ENCODE measurements at places on chromosomes 2 and 18. TPM values are rescaled to one million over a fixed set of nuclear protein-coding genes. Genes with fewer than 3 reads are reported as not detected.

GRCh38 chr2:231418820-231419640 is 23.5 kb downstream of the B3GNT7 start:
- DNase-seq: no peak
- no peak overlapping the region for H3K27ac ChIP-seq
- H3K36me3 ChIP-seq: no peaks in the 10 kb centered on the region
- no peaks in the 10 kb centered on the region for H3K27me3 ChIP-seq
- H3K4me3 ChIP-seq: no peak overlapping the region

- no peaks in the 10 kb centered on the region for H3K4me1 ChIP-seq
- DNase-seq: no peak
- H3K27ac ChIP-seq: no peak overlapping the region
- no peak overlapping the region for H3K4me3 ChIP-seq
Observed at GRCh38 chr2:225597911-225598310, 198.4 kb downstream of the NYAP2 start.

GRCh38 chr2:82317012-82317411 is 2012.5 kb upstream of the LRRTM1 start:
- no peaks in the 10 kb centered on the region for H3K27me3 ChIP-seq
- no peak overlapping the region for H3K27ac ChIP-seq
- H3K36me3 ChIP-seq: no peaks in the 10 kb centered on the region
- no peak for DNase-seq
- H3K4me1 ChIP-seq: no peaks in the 10 kb centered on the region
- H3K4me3 ChIP-seq: no peak overlapping the region

DNA sequence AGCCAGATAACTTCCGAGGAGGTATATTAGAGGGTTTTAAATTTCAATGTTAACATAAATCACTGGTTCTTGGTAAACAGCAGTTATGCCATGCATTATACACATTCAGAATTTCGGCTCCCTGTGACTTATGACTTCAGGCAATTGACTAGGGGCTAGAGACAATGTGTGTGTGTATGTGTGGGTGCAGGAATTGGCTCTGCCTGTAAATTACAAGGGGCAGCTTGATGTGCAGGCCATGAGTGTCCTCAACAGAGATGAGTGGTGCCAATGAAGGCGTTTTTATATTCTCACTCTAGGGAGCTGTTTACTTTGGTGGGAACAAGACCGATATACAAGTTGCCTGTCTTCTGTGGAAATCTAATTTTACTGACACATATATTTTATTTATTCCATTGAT is 161.6 kb downstream of the CSRNP3 start:
- H3K27ac ChIP-seq: no peak overlapping the region
- H3K4me3 ChIP-seq: no peak overlapping the region
- peaks cover 3% of the 10 kb centered on the region for H3K4me1 ChIP-seq
- peaks cover 4% of the 10 kb centered on the region for H3K27me3 ChIP-seq

DNA sequence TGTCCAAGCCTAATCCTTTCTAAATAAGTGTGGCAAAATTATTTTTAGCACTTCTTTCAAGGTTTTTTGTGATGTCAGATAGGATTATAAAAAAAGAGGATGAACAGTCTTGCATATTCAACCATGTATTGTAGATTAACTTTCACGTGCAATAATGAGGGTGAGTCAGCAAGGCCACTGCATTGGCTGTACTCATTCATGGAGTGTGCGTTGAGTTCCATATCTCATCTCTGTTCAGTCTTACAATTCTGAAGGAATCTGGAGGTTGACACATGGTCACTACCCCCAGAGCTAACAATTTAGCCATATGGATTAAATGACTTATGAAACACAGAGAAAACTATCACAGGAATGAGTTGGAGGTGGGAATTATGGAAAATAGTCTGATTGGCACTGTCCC is 810.5 kb downstream of the SLC4A3 start:
- no peak for DNase-seq
- no peaks in the 10 kb centered on the region for H3K36me3 ChIP-seq
- H3K4me3 ChIP-seq: no peak overlapping the region
- no peaks in the 10 kb centered on the region for H3K27me3 ChIP-seq
- H3K27ac ChIP-seq: no peak overlapping the region
- no peaks in the 10 kb centered on the region for H3K4me1 ChIP-seq

OTOF gene
- polyA plus RNA-seq: 0.06 TPM

DNA sequence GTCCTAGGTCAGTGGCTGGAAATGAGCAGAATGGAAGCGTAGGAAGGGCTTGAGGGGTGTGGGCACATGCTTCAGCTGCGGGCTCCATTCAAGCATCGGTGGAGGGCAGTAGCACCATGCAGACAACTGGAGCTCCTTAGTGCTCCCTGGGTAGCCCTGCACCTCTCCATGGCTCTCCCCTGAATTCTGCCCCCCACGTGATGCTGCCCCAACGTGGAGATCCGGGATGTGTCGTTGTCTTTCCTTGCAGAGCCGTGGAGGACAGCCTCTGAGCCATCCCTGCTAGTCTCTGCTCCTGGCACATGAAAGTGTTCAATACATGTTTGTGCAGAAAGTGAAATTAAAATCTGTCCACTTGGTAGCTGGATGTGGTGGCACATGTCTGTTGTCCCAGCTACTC is 94.5 kb downstream of the SH3RF3 start:
- H3K36me3 ChIP-seq: no peaks in the 10 kb centered on the region
- H3K27ac ChIP-seq: no peak overlapping the region
- H3K4me3 ChIP-seq: no peak overlapping the region
- H3K4me1 ChIP-seq: no peaks in the 10 kb centered on the region
- DNase-seq: no peak

GRCh38 chr2:218834685-218835084 is 3.1 kb upstream of the PRKAG3 start:
- no peaks in the 10 kb centered on the region for H3K36me3 ChIP-seq
- peaks cover 17% of the 10 kb centered on the region for H3K4me1 ChIP-seq
- no peak overlapping the region for H3K4me3 ChIP-seq
- DNase-seq: no peak

DNA sequence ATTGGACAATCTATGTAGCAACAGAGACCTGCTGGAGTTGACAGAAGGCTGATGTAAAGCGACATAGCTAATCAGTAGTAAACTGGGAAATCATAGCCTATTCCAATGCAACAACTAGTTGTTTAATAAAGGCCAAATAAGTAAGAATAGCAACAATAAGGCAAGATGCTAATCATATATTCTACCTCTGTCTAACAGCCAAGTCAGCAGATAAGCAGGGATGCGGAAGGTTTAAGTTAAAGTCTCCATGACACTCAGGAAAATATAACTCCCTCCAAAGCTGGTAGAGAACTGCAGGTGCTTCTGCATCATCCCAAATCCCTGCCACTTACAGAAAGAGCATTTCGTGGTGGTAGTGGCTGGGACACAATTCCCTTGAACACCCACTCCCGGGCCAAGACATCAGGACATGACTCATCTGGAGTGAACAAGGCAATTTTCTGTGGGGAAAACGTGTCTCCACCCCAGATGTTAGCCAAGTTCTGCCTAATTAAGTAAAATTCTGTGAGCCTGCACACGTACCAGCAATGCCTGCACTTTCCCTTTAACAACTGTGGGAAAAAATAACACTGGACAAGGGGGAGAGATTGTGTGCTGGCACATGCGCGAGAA is 413.6 kb upstream of the ID2 start:
- no peak overlapping the region for H3K27ac ChIP-seq
- H3K27me3 ChIP-seq: no peaks in the 10 kb centered on the region
- H3K4me1 ChIP-seq: no peaks in the 10 kb centered on the region
- no peaks in the 10 kb centered on the region for H3K36me3 ChIP-seq
- H3K4me3 ChIP-seq: no peak overlapping the region

- no peaks in the 10 kb centered on the region for H3K27me3 ChIP-seq
- no peaks in the 10 kb centered on the region for H3K4me1 ChIP-seq
- H3K27ac ChIP-seq: no peak overlapping the region
- peaks cover 2% of the 10 kb centered on the region for H3K36me3 ChIP-seq
- no peak overlapping the region for H3K4me3 ChIP-seq
Observed at GRCh38 chr18:80124131-80124530, 15.1 kb downstream of the ADNP2 start.

RGPD3 gene
- 0.02 TPM for polyA plus RNA-seq

- H3K27me3 ChIP-seq: no peaks in the 10 kb centered on the region
- no peak overlapping the region for H3K27ac ChIP-seq
- DNase-seq: no peak
- no peaks in the 10 kb centered on the region for H3K36me3 ChIP-seq
- H3K4me3 ChIP-seq: no peak overlapping the region
- no peaks in the 10 kb centered on the region for H3K4me1 ChIP-seq
Observed at GRCh38 chr2:15874321-15874720, 66.0 kb upstream of the MYCN start.

PRSS56 gene
- polyA plus RNA-seq: not detected

DSC2 gene
- polyA plus RNA-seq: under 0.01 TPM

GRCh38 chr18:62030091-62030985 is 137.5 kb upstream of the RNF152 start:
- DNase-seq: no peak
- H3K4me1 ChIP-seq: peaks cover 2% of the 10 kb centered on the region
- no peak overlapping the region for H3K27ac ChIP-seq
- no peaks in the 10 kb centered on the region for H3K36me3 ChIP-seq
- H3K27me3 ChIP-seq: no peaks in the 10 kb centered on the region

DNA sequence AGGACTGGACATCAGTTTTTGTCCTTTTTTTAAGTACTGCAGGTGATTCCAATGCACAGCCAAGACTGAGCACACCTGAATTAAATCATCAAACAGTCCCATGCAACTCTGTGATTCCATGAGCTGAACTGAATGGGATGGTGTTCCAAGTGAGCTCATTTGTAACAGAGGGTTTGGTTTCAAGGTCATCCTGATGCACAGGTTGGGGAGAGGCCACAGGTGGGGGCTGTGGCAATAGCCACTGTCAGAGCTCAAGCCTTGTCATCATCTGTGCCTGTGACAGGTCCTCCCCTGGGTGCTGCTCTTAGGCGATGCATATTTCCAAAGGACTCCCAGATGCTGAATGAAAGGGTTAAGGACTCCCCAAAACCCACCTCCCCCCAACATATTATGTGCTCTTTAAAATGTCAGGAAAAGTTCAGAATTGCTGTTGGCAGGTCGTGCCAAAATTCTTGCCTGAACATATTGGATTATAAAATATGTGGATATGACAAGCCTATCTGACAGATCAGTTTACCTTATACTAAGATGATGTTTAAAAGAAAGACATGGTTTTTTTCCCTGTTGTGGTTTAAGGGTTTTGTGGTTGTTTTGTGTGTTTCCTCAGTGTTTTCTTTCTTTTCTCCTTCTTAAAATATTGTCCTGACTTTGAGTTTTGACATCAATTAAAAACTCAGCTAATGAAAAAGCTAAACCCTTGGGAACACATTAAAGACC is 263.5 kb upstream of the SIX2 start:
- H3K4me1 ChIP-seq: peaks cover 38% of the 10 kb centered on the region
- no peak overlapping the region for H3K4me3 ChIP-seq
- H3K36me3 ChIP-seq: no peaks in the 10 kb centered on the region

CKAP2L gene
- polyA plus RNA-seq: 3.4 TPM

DNA sequence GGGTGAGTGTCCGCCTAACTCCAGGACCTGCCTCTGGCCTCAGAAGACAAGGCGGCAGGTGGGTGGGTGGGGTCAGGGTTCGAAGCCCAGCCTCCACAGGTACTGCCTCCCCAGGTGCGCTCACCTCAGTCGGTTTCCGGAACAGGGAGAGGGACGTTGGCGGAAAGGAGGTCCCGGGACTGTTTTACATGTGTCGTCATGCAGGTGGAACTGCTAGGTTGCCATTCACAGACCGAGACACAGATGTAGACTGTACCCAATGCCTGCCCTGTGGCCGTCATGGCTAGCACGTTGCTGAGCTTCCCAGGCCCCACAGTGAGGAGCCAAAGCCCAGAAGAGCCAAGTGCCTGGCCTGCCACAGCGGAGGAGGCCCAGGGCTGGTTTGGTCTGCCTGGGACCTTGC is 284.0 kb upstream of the HS6ST1 start:
- H3K27ac ChIP-seq: no peak overlapping the region
- no peaks in the 10 kb centered on the region for H3K4me1 ChIP-seq
- no peaks in the 10 kb centered on the region for H3K27me3 ChIP-seq
- H3K4me3 ChIP-seq: no peak overlapping the region
- DNase-seq: no peak

DNA sequence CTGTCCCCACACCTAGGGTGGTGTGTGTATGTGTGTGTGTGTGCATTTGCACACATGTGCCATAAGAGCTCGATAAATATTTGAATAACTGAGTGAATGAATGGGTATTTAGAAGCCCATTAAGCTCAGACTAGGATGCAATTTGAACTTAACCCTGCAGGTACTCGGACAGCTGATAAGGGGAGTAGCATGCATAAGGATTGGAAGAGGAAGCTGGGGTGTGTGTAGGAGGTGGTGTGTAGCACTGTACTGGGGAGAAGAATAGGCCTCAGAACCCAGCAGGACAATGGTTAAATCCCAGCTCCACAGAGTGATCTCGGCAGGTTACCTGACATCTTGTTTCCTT is 1.8 kb upstream of the KCNF1 start:
- H3K27me3 ChIP-seq: peaks cover 25% of the 10 kb centered on the region
- H3K27ac ChIP-seq: no peak overlapping the region
- no peaks in the 10 kb centered on the region for H3K36me3 ChIP-seq
- DNase-seq: no peak

SPTBN1 gene
- polyA plus RNA-seq: 63.3 TPM

GRCh38 chr2:226581661-226582060 is 218.0 kb downstream of the IRS1 start:
- no peak overlapping the region for H3K4me3 ChIP-seq
- no peaks in the 10 kb centered on the region for H3K27me3 ChIP-seq
- no peak overlapping the region for H3K27ac ChIP-seq

GRCh38 chr2:199315299-199316179 is 142.2 kb downstream of the SATB2 start:
- no peak overlapping the region for H3K27ac ChIP-seq
- no peaks in the 10 kb centered on the region for H3K36me3 ChIP-seq
- H3K4me1 ChIP-seq: no peaks in the 10 kb centered on the region
- H3K4me3 ChIP-seq: no peak overlapping the region
- DNase-seq: peak; percentile 7

ITGB6 gene
- 0.05 TPM for polyA plus RNA-seq

MERTK gene
- polyA plus RNA-seq: 38.6 TPM

LAMA1 gene
- polyA plus RNA-seq: 0.04 TPM
